Effector CD4-positive, alpha-beta T cell (primary cell): ENCODE measurements at places on chromosomes 5 and 9.

DNA sequence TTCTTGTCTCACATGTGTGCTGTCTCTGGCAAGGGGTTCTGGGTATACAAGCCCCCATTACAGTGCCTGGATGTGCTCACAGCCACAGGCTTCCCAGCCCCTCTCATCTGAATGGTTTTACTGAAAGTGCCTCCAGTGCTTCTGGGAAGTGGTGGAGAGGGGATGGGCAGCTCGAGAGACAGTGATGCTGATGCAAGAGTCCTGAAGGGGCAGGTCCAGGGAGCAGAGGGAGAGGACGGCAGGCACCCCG lies 93.5 kb downstream of the PHF2 start:
- DNase-seq = peak; percentile 1

GRCh38 chr5:139210585-139210984 lies 12.4 kb upstream of the SIL1 start:
- no peak for DNase-seq

GRCh38 chr9:108272349-108272899 lies 583.4 kb downstream of the ACTL7B start:
- no peak for DNase-seq

DNA sequence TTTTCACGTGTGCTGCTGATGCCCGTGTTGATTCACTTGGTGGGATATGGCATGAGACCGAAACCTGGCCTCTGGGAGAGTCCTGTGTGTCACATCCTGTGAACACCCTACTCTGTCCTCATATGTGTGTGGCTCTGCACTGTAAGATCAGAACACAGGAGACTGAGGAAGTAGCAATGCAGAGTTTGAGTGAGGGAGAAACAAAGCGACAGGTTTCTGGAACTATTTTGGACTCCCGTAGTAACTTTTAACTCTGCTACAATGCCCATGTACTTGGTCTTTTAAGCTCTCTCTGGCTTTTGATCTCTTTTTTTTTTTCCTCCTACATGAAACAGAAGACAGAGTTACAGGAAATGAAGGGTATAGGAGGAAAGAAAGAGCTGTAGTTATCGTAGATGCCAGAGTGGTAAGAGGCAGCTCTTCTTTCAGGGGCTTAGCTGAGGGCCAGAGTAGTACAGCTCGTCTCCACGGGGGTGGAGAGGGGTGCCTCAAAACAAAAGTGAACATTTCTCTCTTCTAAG lies 26.6 kb downstream of the GRAMD2B start:
- DNase-seq = peak; percentile 33

DNA sequence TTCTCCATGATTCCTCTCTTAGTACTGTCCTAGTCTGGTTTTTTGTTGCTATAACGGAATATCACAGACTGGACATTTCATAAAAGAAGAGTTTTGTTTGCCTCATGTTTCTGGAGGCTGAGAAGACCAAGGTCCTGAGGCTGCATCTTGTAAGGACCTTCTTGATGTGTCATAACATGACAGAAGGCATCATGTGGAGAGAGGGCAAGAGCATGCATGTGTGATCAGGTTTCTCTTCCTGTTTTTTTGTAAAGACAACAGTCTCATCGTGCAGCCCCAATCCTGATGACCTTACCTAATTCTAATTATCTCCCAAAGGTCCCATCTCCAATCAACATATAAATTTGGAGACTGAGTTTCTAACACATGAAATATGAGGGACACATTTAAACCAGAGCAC lies 108.4 kb downstream of the MSX2 start:
- DNase-seq = no peak

- no peak for DNase-seq
Observed at GRCh38 chr5:167905919-167906853, 385.3 kb upstream of the WWC1 start.

GRCh38 chr5:19169426-19169825 lies 818.6 kb downstream of the CDH18 start:
- DNase-seq = no peak

DNA sequence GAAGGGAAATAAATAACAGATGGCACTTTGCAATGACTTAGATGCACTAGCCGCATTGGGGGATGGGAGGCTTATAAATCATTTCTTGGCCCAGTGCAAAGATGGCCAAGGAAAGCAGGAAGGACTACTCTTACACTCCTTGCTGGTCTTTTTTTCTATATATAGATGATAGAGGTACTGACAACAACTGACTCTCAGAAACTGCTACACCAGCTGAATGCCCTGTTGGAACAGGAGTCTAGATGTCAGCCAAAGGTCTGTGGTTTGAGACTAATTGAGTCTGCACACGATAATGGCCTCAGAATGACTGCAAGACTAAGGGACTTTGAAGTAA lies 1.7 kb downstream of the CCNG1 start:
- DNase-seq = no peak

DNA sequence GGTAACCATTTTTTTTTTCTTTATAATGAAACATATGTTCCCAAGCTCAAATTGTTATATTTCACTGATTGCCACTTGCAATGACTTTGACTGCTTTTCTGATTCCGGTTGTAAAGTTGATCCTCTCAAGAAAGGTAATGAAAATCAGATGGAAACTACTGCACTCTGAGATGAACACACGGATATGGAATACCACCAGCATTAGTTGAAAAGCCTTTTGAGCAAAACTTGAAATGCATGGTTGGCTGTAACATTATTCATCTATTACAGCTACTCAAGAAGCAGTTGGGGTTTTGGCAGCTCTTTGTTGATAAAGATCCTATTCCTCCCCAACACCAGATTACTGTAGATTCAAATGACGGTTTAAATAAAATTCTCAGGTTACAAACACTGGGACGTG lies 591.6 kb upstream of the DMAC1 start:
- no peak for DNase-seq

DNA sequence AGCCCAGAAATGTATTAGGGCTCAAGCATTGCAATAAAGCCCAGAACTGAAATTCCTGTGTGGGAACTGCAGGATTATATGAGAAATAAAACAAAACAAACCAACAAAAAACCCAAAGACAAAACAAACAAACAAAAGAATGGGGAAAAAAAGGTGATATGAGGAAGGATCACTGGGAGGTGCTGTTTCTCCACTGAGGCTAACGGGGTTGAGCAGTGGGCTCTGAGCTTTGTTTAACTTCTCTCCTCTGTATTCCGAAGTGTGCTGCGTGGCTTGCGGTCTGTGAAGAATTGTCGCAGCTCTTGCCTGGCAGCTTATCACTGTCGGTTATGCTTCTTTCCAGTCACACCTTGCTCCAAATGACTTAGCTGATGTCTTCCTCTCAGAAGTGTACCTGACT lies 106.3 kb downstream of the TENT4A start:
- DNase-seq = no peak

- DNase-seq = no peak
Observed at GRCh38 chr5:168879331-168879730, 300.2 kb upstream of the PANK3 start.

GRCh38 chr5:160427607-160428006 lies 6.0 kb downstream of the PTTG1 start:
- no peak for DNase-seq

DNA sequence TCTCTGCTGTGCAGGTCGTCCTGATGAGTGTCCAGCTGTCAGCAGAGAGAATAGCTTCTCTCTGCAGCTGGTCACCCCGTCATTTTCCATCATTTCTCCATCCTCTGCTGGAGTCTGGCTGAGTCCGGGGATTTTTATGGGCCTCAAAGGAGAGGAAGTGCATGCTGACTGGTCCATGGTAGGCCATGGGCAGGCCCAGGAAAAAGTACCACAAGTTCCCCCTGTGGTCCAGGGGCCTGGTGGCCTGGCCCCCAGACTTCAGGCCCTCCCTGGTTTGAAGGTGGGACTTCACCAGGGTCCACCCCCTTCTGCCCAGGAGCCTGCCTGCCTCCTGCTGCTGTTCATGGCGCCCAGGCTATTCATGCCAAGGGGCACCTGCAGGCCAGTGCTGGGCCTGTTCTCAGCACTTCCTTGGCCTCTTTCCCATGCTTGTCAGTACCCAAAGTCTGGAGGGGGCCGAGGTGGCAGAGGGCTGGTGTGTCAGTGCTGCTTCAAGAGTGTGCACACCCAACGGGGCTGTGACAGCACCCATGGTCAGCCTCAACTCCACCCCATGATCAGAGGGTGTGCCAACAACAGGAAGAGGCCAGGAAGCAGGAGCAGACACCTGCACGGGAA lies 7.3 kb upstream of the MTMR12 start:
- no peak for DNase-seq

DNA sequence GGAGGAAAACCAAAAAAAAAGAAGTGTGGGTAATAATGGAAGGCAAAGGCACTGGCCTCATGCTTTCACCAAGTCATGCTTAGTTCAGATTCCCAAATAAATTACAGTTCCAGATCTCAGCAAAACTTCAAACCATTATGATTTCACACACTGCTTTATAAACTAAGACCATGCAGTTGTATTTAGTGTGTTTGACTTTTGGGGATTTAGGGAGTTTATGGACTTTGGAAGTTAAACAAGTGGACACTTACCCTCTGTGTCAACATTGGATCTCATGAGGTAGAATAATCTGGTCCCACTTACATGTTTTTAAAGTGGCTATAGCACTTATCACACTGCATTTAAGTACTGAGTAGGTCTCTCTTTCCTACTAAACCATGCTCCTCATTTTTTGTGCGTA lies 3.7 kb downstream of the DNAJC25 start:
- DNase-seq = no peak

DNA sequence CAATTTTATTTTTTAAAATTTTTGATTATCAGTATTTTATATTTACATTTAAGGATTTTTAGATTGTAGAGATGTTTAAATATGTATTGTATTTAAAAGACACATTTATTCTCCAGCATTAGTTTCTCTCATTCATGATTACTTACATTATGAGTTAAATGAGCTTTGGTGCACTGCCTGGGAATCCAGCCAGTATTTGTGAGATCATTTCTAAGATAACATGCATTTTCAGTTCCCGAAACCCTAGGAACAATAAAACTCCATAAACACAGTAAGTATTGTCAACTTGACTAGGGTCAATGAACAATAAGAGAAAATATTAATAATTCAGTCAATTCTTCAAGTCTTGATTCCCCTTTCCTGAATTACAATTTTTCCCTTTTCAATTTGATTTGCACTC lies 403.3 kb downstream of the PLK2 start:
- no peak for DNase-seq

DNA sequence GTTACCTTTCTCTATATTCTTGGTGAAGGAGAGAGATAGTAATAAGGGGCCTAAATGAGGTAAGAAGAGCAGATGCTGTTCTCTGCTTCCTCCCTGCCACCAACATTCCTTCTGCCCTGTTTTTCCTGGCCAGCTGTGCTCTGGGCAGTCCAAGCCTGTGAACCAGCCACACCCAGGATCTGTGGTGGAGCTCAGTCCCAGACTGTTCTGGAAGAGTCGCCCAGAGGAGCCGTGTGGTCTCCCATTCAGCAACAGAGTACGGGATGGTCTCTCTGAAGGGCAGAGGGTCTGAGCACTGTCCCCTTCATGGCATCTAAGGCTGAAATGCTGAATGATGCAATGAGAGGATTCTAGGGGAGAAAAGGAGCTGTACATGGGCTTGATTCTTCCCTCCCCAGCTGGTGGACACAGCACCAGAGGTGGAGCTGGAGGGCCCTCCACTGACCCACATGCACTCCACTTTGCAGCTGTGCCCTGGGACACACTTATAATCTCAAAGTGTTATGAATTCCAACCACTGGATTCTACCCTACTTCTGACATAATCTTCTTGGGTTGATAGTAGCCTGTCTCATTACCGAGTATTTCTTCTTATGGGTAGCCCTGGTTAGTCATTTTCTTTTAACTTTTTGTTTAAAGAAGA lies 70.8 kb upstream of the RPS23 start:
- no peak for DNase-seq

DNA sequence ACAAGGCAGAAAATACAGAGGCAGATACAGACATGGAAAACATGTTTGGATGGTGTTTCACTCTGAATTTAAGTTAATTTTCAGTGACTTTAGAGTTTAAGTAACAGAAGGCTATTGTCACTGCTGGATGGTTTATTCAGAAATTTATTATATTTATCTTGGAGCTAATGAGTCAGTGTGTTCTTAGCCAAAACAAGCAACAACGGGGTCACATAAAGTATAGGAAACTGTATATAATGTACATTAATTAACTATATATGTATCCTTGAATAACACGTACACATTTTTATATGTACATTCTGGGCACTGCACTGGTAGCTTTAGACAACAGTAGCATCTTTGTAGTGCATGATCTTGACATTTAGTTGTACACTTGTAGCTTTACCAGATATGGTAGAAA lies 30.7 kb downstream of the CYLC2 start:
- no peak for DNase-seq

GRCh38 chr5:25190521-25191000 lies 545.8 kb upstream of the CDH10 start:
- no peak for DNase-seq

GRCh38 chr9:74577956-74578355 lies 80.8 kb downstream of the RORB start:
- DNase-seq = no peak

GRCh38 chr9:98087420-98088354 lies 31.2 kb downstream of the NANS start:
- no peak for DNase-seq

GRCh38 chr5:13821366-13821765 lies 123.1 kb downstream of the DNAH5 start:
- no peak for DNase-seq

DNA sequence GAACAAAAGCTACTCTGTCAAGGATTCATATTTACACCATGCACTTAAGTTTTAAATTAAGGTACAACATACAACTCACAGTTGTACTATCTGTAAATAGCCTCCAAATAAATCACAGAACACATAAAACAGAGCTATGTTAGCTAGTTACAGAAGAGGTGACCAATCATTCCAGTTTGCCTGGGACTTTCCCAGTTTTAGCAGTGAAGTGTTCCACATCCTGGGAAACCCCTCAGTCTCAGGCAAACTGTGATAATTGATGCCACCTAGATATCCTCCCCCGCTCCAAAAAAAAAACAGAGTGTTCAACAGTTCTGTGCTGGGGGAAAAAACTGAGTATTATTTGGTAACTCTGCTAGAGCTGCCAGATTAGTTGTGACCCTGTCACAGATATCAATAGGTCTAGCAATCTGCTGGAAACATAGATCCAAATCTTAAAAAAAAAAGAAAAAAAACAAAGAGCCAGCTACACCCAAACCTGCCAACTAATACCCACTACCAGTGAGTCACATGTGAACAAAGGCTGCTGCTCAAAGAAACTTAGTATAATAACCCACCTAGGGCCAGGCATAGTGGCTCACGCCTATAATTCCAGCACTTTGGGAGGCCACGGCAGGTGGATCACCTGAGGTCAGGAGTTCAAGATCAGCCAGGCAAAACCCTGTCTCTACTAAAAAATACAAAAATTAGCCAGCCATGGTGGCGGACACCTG lies 5.7 kb downstream of the TBCA start:
- DNase-seq = no peak

DNA sequence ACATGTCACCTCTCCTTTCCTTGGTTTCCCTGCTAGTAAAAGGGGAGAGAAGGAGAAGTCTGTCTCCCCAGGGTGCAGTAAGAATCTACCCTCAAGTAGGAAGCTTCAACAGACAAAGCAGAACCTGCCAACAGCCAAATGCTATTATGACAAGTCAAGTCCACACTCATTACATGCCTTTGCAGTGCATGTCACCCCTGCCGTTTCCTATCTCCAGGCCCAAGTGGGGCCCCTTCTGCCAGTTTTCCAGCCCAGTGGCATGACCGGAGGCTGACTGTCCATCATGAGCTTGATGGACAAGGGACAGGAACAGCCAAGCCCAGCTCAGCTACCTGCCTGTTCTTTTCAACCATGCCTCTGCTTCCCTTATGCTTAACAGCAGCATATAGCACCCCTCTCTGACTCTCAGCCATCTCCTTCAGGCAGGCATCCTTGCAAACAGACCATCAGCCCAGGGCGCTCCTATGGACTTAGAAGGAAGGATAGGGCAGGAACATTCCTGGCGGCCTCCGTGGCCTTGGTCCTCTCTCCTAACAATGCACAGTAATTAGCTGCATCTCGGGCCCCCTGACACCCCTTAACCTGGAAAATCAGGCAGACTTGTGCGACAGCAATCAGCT lies 107.2 kb upstream of the RAD23B start:
- DNase-seq = no peak
